ENCODE measurements at places on chromosomes 13 and 19.

- no peak for DNase-seq
Observed at GRCh38 chr19:51166846-51167490, 24.9 kb downstream of the SIGLEC7 start.

GRCh38 chr13:40983725-40984667 lies 35.1 kb downstream of the ELF1 start:
- DNase-seq: no peak

DNA sequence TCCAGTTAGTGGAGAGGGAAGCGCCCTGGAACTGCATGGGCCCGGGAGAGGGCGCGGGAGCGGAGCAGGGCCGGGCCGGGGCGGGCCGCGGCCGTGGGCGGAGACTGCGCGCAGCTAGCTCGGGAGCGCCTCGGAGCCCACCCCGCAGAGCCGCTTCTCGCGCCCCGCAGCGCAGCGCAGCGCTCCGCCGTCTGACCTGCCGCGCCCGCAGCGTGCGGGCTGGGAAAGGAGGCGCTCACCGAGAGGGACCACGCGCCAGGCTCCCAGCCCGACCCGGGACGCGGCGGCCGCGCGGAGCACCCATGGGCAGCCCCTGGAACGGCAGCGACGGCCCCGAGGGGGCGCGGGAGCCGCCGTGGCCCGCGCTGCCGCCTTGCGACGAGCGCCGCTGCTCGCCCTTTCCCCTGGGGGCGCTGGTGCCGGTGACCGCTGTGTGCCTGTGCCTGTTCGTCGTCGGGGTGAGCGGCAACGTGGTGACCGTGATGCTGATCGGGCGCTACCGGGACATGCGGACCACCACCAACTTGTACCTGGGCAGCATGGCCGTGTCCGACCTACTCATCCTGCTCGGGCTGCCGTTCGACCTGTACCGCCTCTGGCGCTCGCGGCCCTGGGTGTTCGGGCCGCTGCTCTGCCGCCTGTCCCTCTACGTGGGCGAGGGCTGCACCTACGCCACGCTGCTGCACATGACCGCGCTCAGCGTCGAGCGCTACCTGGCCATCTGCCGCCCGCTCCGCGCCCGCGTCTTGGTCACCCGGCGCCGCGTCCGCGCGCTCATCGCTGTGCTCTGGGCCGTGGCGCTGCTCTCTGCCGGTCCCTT lies at the start of gene MLNR:
MLNR (plus strand) TSS at position 303 of the 820 bp plus-strand sequence; CDS start at position 303, 0 bp downstream.
- no peak for DNase-seq

GRCh38 chr19:32682317-32682716 lies 6.7 kb downstream of the RGS9BP start:
- no peak for DNase-seq

All from GOT3 (cell line).